Stimulated activated CD4-positive, alpha-beta T cell treated with anti-CD3 and anti-CD28 coated beads, Interleukin-15, amount 100 ng/mL, for 1 hour (primary cell): ENCODE measurements at places on chromosomes 3 and 15.

- DNase-seq = no peak
Observed at GRCh38 chr3:43583481-43583880, 38.3 kb downstream of the ANO10 start.

GRCh38 chr3:16447135-16447534 lies 66.4 kb downstream of the RFTN1 start:
- DNase-seq = no peak

DNA sequence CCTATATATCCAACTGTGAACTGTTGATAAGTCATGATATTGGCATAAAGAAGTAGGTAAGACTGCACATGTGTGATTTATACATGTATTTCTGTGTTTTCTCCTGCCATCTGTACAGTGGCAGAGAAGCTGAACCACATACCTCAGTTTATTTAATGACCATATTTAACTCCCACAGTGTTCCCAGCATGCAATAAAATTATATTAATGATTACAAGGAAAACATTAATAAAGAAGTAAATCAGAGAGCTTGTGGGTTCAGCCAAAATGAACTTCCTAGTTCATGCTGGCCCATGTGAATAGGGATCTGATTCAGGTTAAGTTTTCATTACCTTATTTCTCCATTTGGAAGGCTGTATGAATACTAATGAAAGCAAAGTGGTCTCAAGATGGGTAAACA lies 439.2 kb downstream of the CNTN6 start:
- DNase-seq = no peak

- no peak for DNase-seq
Observed at GRCh38 chr3:42095540-42095939, 4.4 kb downstream of the TRAK1 start.

GRCh38 chr15:39125904-39126303 lies 455.0 kb upstream of the THBS1 start:
- DNase-seq = peak; percentile 3

DNA sequence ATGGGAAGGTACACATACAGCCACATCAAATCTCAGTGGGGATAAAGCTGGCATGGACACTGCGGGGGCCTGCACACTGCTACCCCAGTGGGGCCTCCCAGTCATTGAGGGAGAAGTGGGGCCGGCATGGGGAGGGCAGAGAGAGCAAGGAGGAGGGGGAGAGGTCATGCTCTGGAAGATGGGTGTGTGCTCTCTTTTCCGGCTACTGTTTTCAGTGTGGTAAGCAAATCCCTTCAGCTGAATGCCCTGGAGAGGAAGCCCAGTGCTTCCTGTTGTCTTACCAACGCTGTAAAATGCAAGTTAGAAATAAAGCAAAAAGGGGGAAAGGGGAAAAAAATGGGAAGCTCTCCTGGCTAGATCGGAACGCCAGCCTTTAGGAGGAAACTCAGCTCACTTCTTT lies 30.8 kb downstream of the NRROS start:
- DNase-seq = no peak

GRCh38 chr3:124887932-124888298 lies 750 bp upstream of the ITGB5 start:
- DNase-seq = no peak
